ENCODE measurements at places on chromosomes 12 and 14.

DNA sequence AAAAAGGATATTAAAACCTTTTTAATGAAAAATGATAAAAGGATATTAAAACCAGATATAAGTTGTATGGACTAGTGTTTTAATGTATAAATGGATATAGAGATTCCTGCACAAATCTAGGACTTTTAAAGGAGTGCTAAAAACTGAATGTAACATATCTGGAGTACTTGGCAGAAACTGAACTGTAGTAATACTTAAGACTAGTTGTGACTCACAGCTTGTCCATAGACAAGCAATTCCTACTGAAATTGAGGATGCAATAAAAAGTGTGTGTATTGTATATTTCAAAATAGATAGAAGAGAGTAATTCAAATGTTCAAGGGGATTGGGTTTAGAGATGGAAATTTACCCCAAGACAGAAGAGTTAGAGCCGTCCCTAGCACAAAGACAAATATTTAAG is 59.6 kb downstream of the FBXO33 start:
- DNase-seq: no peak

GRCh38 chr12:24861766-24862540 is 86.9 kb downstream of the BCAT1 start:
- DNase-seq: no peak

GRCh38 chr12:81627336-81628189 is 131.6 kb downstream of the PPFIA2 start:
- no peak for DNase-seq

- DNase-seq: no peak
Observed at GRCh38 chr14:91997492-91997891, 42.4 kb downstream of the TRIP11 start.

GRCh38 chr12:105256921-105257320 is 20.9 kb upstream of the APPL2 start:
- DNase-seq: no peak

- DNase-seq: no peak
Observed at GRCh38 chr12:131001493-131001892, 47.8 kb downstream of the ADGRD1 start.

- no peak for DNase-seq
Observed at GRCh38 chr12:98737322-98737712, 92.2 kb downstream of the APAF1 start.

DNA sequence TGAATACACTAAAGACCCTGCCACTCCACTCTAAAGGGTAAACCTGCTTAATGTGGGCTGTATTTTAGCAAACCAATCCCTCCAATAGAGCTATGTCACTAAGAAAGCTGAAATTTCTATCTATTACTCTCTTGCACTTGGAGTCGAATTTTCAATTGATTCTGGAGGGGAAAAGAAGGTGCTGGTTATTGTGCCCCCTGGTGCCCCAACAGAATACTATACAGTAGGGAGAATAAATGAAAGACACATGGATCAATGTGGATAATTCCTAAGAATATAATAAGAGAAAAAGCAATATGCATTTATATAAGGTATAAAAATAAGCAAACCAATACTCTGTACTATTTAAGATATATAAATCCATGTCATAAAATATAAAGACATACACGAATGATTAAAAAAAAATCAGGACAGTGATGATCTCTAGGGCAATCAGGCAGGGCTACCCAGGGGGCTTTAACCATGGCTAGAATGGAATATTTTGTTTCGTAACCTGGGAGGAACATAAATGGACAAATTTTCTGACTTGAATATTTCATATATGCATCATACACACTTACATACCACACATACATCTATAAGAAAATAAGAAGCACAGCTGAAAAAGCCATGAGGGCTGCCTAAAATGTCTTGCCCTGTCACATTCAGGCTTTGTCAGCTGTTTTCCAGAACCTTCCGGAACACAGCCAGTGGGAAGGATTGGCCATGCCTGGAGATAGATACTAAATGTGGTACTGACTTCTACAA is 54.4 kb downstream of the EFCAB11 start:
- no peak for DNase-seq

GRCh38 chr12:15550793-15551192 is 228.5 kb downstream of the PTPRO start:
- no peak for DNase-seq

GRCh38 chr12:46124132-46124847 is 133.9 kb upstream of the SCAF11 start:
- no peak for DNase-seq

GRCh38 chr12:52411815-52412214 is 5.7 kb upstream of the KRT82 start:
- DNase-seq: no peak

DNA sequence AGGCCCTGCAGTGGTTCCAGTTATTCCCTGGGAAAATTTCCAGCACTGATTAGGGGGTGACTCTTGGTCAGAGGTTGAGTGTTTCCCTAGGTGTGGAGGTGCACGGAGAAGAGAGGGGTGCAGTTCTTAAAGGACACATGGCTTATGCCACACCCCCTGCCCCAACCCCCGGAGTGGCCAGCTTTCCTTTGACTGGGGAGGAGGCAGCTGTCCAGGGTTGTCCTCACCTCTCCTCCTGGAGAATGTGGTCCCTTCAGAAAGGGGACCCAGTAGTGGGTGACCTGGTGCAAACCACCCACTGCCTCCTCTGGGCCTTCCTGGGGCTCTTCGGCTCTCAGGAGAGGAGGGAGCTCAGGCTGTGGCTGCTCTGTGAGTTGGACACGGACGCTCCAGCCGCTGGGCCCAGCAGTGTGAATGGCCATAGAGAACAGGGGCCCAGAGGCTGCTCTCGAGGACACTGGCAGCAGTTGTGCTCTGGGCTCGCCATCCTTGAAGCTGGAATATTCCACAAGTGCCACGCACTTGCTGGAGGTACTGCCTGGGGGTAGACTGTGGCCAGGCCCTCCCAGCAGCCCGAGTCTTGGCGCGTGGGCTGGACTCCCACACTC is 13.6 kb downstream of the PACS2 start:
- DNase-seq: no peak

- no peak for DNase-seq
Observed at GRCh38 chr14:70317969-70318634, 41.4 kb downstream of the COX16 start.

- no peak for DNase-seq
Observed at GRCh38 chr12:15979096-15980092, 68.3 kb downstream of the DERA start.

- no peak for DNase-seq
Observed at GRCh38 chr12:123886931-123887582, 85.6 kb downstream of the CCDC92 start.

DNA sequence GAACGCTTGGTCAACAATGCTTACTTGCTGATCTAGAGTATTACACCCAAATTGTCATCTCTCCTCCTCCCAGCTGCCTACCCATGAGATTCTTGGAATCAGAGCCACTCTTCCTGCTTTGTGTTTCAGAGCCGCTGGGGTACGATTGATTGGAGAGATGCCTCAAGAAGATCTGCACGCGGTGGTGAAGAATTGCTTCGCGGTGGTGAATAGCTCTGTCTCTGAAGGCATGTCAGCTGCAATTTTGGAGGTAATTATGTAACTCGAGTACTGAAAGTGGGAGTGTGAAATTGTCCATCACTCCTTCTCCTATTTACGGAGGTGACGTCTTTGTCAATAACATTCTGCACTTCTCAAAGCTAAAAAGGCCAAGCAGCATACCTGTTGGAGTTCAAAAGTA is 93.9 kb downstream of the GLT1D1 start:
- no peak for DNase-seq

GRCh38 chr12:92557422-92557724 is 145.4 kb upstream of the PLEKHG7 start:
- DNase-seq: no peak

All from stimulated activated CD8-positive, alpha-beta memory T cell treated with anti-CD3 and anti-CD28 coated beads, Interleukin-2, amount 100 ng/mL, for 1 hour (primary cell).